ENCODE measurements at places on chromosomes 7 and 10. TPM values are rescaled to one million over a fixed set of nuclear protein-coding genes. Genes with fewer than 3 reads are reported as not detected.
A peak's percentile ranks its signal among the peaks of the same experiment; 100 is the strongest.

Gene NOD1
- 5.6 TPM for total RNA-seq

GRCh38 chr10:21526860-21527597 lies 1.5 kb upstream of the SKIDA1 start:
- DNase-seq: peak; percentile 77

DNA sequence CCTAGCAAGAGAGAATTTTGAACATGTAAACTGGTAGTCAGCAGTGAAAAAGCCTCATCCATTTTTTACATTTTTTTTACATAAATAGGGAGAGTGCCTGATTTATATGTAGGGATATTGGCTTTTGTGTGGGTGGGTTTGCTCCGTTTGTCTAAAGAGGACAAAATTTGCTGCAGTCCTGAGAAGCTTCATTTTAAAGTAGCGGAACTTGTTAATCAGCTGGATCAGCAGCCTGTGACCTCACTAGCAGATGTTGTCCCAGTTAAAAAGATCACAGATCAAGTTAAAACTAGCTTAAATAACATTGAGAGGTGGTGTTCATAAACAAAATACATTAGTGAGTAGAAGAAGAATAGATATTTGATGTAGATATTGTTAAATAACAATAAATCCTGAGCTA lies 2.6 kb downstream of the ATRNL1 start:
- no peak for DNase-seq

Gene NUTM2B
- total RNA-seq: not detected

Gene CPA1
- not detected for total RNA-seq

DNA sequence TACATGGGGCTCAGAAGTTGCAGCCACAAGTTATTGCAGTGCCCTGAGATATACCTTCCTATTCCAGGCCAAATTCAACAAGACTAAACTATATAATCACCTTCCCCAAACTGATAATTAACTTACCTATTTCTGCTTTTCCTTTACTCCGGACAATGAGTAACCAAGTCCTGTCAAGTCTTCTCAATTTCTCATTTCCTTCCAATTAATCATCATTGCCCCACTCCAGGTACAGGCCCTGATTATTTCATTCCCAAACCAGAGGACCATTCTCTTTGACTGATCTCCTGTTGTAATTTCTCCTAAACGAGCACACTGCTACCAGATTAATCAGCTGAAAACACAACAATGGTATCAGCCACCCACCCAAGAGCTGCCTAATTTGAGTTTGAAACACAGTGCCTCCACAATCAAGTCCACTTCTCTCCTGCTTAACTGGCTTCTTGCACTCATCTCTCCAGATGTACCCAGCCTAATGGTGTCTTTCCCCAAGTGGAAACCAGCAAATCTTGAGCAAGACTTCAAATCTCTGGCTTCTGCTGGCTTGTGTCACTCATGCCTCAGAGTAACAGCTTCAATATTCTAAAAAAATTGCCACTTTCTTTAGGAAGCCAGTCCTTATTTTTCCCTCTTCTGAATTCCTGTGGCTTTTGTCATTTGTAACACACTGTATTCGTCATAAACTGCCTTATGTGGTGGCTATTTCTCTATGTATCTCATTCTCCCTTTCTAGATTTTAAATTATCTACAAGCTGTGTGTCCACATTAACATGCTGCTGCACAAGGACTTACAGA lies 89.1 kb downstream of the CDK6 start:
- DNase-seq: no peak

Gene GIMAP5
- 0.24 TPM for total RNA-seq

Measured in Daoy (cell line).